ENCODE measurements at places on chromosomes 2 and 18. TPM values are rescaled to one million over a fixed set of nuclear protein-coding genes. Genes with fewer than 3 reads are reported as not detected.

The SEPTIN2 gene
- 317 TPM for total RNA-seq

DNA sequence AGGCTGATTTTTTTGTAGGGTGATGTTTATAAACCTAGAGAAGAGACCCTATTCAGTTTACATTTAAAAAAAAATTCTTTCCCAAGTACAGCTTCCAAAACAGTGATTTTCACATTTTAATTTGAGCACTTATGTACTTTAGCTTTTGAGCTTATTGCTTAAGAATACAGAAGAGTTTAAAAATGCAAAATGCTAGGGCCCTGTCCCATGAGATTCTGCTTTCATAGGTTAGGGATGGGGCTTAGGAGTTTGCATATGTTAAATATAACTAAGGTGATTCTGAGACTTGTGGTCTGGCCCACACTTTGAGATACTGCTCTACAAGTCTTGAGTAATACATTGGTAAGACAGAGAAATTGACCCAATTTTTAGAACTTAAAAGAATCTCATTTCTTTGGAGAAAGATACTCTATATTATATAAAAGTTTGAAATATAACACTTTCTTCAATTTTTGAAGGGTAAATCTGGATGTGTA is 137.3 kb upstream of the CWC22 start:
- DNase-seq, result no peak

- no peak for DNase-seq
Measured at GRCh38 chr2:128505150-128505490, 186.5 kb upstream of the HS6ST1 start.

DNA sequence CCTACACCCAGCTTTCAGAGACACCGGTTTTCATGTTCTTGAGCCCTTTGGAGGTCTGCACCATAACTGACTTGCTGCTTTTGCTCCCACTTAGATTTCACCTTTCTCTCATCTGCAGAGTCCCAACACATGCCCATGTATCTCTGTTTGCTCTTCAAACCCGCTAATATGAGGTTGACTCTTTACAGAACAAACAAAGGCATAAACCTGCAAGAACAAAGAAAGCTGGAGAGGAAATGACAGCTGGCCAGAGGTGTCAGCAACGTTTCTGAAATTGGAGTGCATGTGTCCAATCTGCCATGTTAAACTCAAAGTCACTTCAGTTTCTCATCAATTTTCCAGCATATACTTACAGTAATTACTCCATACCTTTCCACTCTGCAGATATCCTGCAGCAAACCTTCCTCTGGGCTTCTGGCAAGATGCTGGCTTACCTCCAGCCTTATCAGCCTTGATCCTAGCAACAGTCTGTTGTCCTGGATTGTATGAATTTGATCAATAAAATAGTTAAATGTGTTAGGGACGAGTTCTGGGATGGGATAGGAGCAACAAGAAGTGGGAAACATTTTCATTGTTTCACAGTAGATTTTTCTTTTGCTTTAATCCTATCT is 157.4 kb downstream of the FHOD3 start:
- no peak for DNase-seq

- DNase-seq, result no peak
Measured at GRCh38 chr18:13302040-13302439, 83.5 kb downstream of the LDLRAD4 start.

Measured in HCT116 (cell line).